Stimulated activated CD4-positive, alpha-beta T cell treated with anti-CD3 and anti-CD28 coated beads, Interleukin-4, amount 100 ng/mL, for 24 hours (primary cell): ENCODE measurements at places on chromosomes 12 and 14.

DNA sequence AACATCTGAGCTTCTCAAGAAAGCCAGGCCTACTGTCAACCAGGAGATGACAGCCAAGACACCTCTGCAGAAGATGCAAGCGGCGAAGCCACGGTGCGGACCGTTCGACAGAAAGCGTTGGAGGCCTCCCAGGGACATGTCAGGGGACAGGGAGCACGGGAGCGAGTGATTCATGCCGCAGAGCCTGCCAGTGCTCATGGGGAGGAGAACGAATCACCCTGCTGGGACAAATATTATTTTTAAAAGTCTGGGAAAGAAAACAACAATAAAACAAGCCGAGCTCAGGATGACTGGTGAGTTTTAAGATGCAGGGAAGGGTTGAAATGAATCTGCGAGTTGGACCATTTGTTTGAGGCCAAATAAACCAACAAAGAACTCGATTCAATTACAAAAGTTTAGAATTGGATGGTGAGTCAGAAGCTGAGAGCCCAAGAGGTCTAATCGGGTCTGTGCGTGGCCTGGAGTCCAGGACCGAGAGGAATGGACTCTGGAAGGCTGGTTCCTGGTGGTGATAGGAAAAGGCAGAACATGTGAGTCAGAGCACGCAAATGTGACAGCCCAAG is 91.0 kb downstream of the RBM19 start:
- DNase-seq = no peak

DNA sequence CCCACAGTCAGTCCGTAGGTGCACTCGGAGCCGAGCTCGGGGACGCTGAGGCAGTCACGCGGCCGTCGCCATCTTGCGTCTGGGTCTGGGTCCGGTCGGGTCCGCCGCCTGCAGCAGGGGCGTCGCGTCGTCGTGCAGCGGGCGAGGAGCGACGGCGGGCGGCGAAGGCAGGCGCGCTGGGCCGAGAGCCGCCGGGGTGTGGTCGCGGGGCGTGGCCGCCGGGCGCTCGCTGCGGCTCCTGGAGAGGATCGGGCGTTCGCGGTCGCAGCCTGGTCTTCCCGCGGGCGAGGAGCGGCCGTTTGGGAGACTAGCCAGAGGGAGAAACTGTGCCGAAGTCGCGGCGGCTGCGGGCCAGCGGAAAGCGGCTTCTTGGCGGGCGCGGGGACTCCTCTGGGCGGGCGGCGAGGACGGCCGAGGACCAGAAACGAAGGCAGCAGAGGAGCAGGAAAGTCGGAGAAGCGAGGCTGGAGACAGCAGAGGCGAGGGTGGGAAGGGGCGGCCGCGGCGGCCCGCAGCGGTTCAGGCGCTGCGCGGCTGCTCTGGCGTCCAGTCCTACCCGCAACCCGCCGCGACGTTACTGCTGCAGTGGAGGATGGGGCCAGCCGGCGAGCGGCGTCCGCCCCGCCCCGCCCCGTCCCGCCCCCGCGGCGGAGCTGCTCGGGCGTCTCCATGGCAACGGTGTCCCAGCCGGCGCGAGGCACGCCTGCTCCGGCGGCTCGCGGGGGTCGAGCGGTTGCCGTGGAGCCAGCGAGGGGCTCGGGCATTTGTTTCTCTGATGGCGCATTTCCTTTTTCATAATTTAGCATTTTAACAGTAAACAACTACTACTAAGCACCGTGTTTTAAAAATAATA is at the start of gene PNMA1:
TSS of gene PNMA1 (minus strand) at position 582 of the 853 bp plus-strand sequence. CDS start 745 bp downstream, outside the sequence.
- peak; percentile 85 for DNase-seq

DNA sequence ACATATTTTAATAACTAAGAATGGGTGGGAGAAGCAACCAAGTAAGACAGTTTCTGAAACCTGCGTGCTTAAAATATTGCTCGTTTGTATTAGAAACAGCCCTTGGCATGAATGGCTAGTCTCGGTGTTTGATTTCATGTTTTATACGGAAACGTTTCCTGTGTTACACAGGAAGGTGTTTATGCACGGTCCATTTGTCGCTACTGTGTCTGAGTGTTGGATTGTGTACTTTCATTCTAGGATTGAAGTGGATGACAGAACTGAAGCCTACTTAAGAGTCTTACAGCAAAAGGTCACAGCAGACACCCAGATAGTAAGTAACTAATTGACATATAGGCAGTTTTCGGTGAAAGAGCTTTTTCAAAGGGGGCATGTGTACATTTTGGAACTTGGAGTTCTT is 19.6 kb downstream of the PIWIL1 start:
- DNase-seq = no peak

- DNase-seq = no peak
Observed at GRCh38 chr12:122757568-122757967, 4.9 kb downstream of the DENR start.

DNA sequence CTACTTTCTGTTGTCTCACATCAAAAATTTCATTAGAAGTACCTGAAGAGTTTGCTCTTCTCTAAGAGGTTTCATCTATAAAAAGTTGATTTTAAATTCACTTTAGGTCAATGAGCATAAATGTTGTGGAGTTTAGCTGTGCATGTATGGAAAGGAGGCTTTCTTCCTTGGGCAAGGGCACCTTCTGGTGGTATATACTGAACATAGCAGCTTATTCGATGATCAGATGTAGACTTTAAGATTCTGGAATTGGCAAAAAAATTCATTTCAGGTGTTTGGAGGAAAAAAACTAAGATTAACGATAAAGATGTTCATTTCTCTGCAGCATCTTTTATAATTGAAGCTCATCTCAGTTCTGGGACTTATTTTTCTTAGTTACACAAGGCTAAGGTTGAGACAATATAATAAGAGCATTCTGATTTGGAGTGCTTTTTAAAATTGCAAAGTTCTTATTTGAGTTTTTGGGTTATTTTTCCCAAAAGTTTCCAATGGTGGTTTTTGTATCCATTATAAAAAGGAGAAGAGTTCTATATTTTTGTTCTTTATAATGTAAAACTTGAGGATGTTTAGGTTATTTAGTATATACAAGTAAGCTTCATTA is 46.8 kb downstream of the TMEM117 start:
- DNase-seq = peak; percentile 26

- peak; percentile 57 for DNase-seq
Observed at GRCh38 chr14:75279153-75279762, 630 bp downstream of the FOS start.

GRCh38 chr12:45666816-45667215 is 62.7 kb upstream of the ARID2 start:
- DNase-seq = no peak
